ENCODE measurements at places on chromosomes 2 and 18.
A peak's percentile ranks its signal among the peaks of the same experiment; 100 is the strongest.

DNA sequence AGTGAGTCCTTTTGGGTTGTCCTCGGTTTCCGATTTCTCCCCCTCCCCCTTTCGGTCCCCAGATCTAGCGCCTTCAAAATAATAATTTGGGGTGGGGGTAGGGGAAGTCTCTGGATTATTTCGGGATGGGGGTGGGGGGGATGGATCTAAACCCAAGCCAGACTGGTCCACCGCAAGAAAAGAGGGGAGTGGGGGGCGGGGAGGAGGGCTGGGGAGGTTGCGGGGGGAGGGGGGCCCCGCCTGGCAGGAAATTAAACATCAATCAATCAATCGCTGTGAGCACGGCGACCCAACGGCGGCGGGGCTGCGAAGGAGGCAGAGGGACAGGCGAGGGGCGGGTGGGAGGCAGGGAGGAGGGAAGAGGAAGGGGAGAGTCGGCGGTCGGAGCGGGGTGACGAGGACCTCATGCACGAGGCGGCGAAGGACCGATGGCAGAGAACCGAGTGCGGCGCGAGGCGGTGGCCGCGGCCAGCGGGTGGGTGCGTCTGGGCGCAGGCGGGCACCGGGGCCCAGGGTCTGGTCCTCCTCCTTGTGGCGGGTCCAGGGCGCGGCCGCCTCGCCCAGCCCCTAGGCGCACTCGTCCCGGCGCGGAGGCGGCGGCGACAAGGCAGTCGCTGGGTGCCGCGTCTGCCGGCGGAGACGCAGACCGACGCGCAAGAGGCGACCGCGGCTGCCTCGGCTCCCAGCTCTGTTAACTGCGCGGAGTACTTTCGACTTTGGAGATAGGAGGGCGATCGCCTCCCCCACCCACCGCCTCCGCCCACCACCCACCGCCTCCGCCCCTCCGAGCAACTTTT lies 468 bp upstream of the SATB2 start:
- no peak overlapping the region for H3K27ac ChIP-seq
- no peak for DNase-seq
- peaks cover 21% of the 10 kb centered on the region for H3K4me1 ChIP-seq
- peak overlapping the region; percentile 67 for H3K4me3 ChIP-seq
- peaks cover 29% of the 10 kb centered on the region for H3K27me3 ChIP-seq
- no peaks in the 10 kb centered on the region for H3K36me3 ChIP-seq

DNA sequence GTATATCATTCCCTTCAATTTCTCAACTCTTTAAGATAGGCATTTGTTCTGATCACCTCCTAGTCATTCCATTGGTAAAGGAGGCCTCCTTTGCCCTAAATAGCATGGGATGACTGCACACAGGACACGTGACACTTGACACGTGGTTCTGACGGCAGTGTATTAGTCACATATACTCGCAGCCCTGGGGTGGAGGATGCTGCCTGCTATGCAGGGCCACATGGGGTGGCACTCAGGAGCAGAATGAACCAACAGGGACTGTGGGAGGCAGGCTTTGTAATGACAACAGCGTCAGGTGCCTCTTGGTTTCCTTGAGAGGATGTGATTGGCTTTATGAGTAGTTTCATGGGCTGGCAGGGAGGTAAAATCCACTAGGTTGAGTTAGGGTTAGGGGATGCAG lies 9.3 kb upstream of the KCNS3 start:
- peaks cover 42% of the 10 kb centered on the region for H3K27me3 ChIP-seq
- no peaks in the 10 kb centered on the region for H3K4me1 ChIP-seq
- H3K36me3 ChIP-seq = no peaks in the 10 kb centered on the region
- H3K4me3 ChIP-seq = no peak overlapping the region
- H3K27ac ChIP-seq = no peak overlapping the region

DNA sequence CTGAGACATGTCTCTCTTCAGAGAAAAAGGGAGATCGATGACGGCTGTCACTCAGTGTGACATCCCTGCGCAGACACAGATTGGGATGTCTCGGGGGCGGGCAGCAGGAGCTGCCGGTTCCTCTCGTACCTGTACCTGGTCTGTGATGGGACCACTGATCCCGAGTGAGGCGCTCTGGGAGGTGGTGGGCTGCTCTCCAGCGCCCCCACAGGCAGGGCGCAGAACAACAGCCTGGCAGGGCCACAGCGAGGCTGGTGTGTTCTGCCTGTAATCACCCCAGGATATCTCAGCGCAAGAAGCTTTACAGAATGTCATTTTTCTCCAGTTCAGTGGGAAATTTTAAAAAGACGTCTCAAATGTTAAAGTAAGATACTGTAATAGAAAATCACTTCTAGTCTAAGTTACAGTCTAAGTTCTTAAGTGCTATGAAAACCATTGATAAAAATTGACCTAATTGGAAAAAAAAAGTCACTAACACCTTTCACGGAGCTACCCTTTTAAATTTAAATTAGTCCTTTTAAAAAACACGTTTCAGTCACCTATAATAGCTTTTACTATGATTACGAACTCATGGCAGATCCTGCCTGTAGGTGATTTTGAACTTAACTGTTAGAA lies 189.8 kb downstream of the SNTG2 start:
- H3K36me3 ChIP-seq = no peaks in the 10 kb centered on the region
- no peak overlapping the region for H3K27ac ChIP-seq
- H3K4me3 ChIP-seq = no peak overlapping the region
- peaks cover 11% of the 10 kb centered on the region for H3K4me1 ChIP-seq
- DNase-seq = peak; percentile 37

GRCh38 chr2:221402072-221402471 lies 170.0 kb downstream of the EPHA4 start:
- peaks cover 8% of the 10 kb centered on the region for H3K4me1 ChIP-seq
- no peaks in the 10 kb centered on the region for H3K36me3 ChIP-seq
- DNase-seq = no peak

DNA sequence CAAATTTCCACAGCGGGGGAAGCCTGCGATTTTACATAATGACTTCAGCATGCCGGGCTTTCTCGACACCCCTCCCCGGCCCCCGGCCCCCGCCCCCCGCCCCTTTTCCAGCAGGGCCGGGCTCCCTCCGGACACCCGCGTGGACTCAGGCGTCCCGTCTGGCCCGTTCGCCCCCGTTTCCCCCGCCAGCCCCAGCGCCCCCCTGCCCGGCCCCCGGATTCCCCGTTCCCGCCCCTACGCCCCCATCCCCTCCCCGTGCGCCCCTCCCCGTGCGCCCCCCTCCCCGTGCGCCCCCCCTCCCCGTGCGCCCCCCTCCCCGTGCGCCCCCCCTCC lies 456 bp upstream of the NFATC1 start:
- DNase-seq = no peak
- no peaks in the 10 kb centered on the region for H3K27me3 ChIP-seq
- peak overlapping the region; percentile 88 for H3K27ac ChIP-seq
- H3K4me1 ChIP-seq = peaks cover 35% of the 10 kb centered on the region

GRCh38 chr2:173291412-173291811 lies 63.3 kb upstream of the CDCA7 start:
- no peaks in the 10 kb centered on the region for H3K27me3 ChIP-seq
- H3K36me3 ChIP-seq = no peaks in the 10 kb centered on the region
- H3K27ac ChIP-seq = no peak overlapping the region
- DNase-seq = no peak
- H3K4me1 ChIP-seq = no peaks in the 10 kb centered on the region

DNA sequence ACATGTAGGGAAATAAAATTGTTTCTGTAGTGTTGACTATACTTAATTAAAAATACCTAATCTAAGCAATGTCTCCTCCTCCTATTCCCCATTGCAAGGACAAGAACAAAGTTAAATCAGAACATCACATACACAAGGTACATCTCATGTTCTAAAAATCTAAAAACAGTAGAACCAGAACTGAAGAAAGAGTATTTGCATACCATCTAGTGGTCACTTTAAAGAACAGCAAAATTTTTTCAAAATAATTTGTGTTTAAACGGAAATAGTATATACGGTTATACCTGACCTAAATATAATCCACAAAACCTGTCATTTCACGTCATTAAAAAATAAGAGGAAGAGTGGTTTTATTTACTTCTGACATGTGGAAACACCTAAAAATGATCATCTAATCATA lies 294.3 kb upstream of the KCNH7 start:
- H3K4me3 ChIP-seq = no peak overlapping the region
- no peaks in the 10 kb centered on the region for H3K36me3 ChIP-seq
- no peak overlapping the region for H3K27ac ChIP-seq
- no peaks in the 10 kb centered on the region for H3K4me1 ChIP-seq

- H3K36me3 ChIP-seq = no peaks in the 10 kb centered on the region
- H3K27me3 ChIP-seq = no peaks in the 10 kb centered on the region
- H3K4me1 ChIP-seq = no peaks in the 10 kb centered on the region
- H3K4me3 ChIP-seq = no peak overlapping the region
- no peak overlapping the region for H3K27ac ChIP-seq
Measured at GRCh38 chr18:60732143-60732542, 359.6 kb upstream of the MC4R start.

DNA sequence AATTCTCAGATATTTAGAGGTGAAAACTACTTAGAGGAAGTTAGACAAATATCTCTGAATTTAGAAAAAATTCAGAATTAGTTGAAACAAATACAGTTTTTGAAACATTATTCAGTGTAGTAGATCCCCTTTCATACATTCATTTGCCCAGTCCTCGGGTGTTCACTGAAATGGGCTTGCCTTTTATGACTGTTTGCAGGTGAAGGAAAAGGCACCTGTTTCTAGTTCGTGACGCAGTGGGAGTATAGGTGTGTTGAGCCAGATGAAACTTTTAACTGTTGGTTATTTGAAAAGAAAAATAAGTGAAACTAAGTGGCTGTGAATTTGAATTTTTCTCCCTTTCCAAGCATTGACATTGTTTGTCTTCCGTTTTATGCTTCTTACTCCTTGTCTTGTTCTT lies 28.9 kb downstream of the TMEFF2 start:
- no peak overlapping the region for H3K27ac ChIP-seq
- H3K4me3 ChIP-seq = no peak overlapping the region
- peaks cover 11% of the 10 kb centered on the region for H3K4me1 ChIP-seq
- peaks cover 5% of the 10 kb centered on the region for H3K27me3 ChIP-seq

- no peak for DNase-seq
- H3K4me3 ChIP-seq = no peak overlapping the region
- no peaks in the 10 kb centered on the region for H3K4me1 ChIP-seq
- no peaks in the 10 kb centered on the region for H3K36me3 ChIP-seq
- H3K27me3 ChIP-seq = peaks cover 5% of the 10 kb centered on the region
- no peak overlapping the region for H3K27ac ChIP-seq
Measured at GRCh38 chr2:180099308-180099707, 92.2 kb upstream of the CWC22 start.

DNA sequence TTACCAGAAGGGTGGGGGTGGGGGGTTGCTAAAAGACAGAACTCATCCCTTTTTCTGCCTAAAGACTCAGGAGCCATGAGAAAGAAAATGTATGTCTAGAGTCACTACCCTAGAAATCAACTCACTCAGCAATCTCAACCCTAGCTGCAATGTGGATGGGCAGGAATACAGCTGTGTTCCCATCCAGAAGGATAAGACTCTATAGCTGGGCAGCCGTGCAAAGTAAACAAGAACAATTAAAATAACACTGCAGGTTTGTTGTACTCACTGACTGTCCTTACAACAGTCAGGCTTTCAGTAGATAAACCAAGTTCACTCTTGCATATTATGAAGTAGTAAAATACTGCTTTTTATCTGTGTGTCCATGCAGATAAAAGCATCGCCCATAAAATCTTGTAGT lies 74.0 kb downstream of the ESCO1 start:
- H3K4me3 ChIP-seq = no peak overlapping the region
- no peak for DNase-seq
- H3K27ac ChIP-seq = no peak overlapping the region
- H3K36me3 ChIP-seq = peaks cover 15% of the 10 kb centered on the region
- H3K27me3 ChIP-seq = no peaks in the 10 kb centered on the region

DNA sequence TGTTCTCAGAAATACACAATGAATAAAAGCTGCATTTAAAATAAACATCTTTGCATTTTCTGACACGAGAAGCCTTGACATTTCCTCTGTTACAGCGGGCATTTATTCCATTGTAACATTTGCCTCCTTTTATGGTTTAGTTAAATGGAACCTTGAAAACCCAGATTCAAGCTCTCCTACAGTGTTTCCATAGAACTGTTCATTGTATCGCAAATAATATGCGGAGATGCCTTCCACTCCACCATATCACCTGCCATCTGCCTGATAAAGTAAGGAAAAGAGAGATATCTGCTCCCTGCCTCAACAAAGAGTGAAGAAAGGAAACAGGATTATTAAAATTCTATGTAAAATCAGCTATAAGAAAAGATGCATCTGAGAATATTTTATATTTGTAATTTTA lies 69.8 kb downstream of the CDH19 start:
- H3K36me3 ChIP-seq = no peaks in the 10 kb centered on the region
- H3K27me3 ChIP-seq = no peaks in the 10 kb centered on the region
- no peak overlapping the region for H3K4me3 ChIP-seq
- no peaks in the 10 kb centered on the region for H3K4me1 ChIP-seq

DNA sequence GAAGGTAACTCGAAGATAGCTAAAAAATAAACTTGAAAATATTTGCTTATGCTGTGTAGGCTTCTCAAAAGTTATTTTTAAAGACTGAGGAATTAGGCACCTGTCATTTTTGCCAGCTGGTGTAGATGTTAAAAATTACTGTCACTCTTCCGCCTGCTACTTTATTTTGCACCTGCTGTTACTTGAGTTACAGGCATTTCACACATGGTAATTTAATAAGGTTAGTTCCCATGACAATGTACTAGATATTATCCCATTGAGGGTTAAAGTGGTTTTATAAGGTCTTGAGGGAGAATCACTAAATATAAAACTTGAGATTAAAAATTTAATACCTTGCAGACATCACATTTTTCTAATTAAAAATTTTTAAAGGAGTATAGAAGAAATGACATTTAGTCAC lies 26.6 kb downstream of the MYL1 start:
- H3K4me1 ChIP-seq = no peaks in the 10 kb centered on the region
- H3K4me3 ChIP-seq = no peak overlapping the region
- H3K36me3 ChIP-seq = no peaks in the 10 kb centered on the region
- no peaks in the 10 kb centered on the region for H3K27me3 ChIP-seq
- DNase-seq = no peak
- no peak overlapping the region for H3K27ac ChIP-seq

GRCh38 chr18:670522-670921 lies 13.1 kb downstream of the TYMS start:
- no peak for DNase-seq
- H3K4me1 ChIP-seq = no peaks in the 10 kb centered on the region
- H3K27ac ChIP-seq = no peak overlapping the region

DNA sequence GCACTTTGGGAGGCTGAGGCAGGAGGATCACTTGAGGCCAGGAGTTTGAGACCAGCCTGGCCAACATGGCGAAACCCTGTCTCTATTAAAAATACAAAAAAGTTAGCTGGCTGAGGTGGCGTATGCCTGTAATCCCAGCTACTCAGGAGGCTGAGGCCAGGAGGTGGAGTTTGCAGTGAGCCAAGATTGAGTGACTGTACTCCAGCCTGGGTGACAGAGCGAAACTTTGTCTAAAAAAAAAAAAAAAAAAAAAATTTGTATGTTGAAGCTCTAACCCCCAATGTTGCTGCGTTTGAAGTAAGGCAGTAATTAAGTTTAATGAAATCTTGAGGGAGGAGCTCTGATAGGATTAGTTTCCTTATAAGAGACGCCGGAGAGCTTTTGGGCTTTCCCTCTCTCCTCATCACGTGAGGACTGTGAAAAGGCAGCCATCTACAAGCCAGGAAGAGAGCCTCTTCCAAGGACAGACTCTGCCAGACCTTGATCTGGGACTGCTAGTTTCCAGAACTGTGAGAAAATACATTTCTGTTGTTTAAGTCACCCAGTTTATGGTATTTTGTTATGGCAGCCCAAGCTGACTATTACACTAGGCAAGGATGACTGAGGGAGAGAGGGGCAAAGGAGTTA lies 11.5 kb upstream of the PNPT1 start:
- DNase-seq = no peak
- no peak overlapping the region for H3K27ac ChIP-seq
- no peaks in the 10 kb centered on the region for H3K4me1 ChIP-seq
- H3K36me3 ChIP-seq = no peaks in the 10 kb centered on the region
- H3K27me3 ChIP-seq = peaks cover 45% of the 10 kb centered on the region

GRCh38 chr2:24721470-24721869 lies 71.7 kb downstream of the PTRHD1 start:
- no peaks in the 10 kb centered on the region for H3K4me1 ChIP-seq
- H3K36me3 ChIP-seq = peaks cover 14% of the 10 kb centered on the region
- no peak overlapping the region for H3K4me3 ChIP-seq
- H3K27me3 ChIP-seq = no peaks in the 10 kb centered on the region
- DNase-seq = no peak
